ENCODE measurements at places on chromosomes 16 and 17.
A peak's percentile ranks its signal among the peaks of the same experiment; 100 is the strongest.

DNA sequence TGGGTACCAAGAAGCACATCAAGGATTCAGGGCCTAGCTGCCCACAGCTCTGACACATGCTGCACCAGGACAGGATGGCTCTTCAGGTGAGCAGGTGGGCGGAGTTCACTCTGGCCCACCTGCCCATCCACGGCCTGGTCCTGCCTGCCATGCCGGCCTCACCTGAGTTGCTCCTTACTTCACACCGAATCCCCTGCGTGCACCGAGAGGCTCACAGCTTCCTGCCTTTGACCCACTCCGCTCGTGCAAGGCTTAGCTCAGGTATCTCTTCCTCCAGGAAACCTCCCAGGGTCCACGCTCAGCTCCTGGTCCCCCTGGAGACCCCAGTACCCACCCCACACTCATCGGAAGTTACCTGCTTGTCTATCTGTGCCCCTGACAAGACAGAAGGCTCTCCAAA, 21.6 kb upstream of the TNRC6C start:
- DNase-seq = no peak

- DNase-seq = no peak
Observed at GRCh38 chr17:51263006-51263405, 2.7 kb downstream of the UTP18 start.

GRCh38 chr16:74652249-74652648, 14.4 kb downstream of the RFWD3 start:
- DNase-seq = no peak

- DNase-seq = no peak
Observed at GRCh38 chr16:30813821-30814189, 26.8 kb upstream of the ZNF629 start.

GRCh38 chr17:77543801-77544200, 403.0 kb downstream of the SEC14L1 start:
- DNase-seq = no peak

GRCh38 chr16:15701975-15702970, 52.2 kb downstream of the NDE1 start:
- no peak for DNase-seq

- peak; percentile 42 for DNase-seq
Observed at GRCh38 chr17:42798383-42799380, at the start of the genes CNTD1 and COA3. Gene CNTD1, plus strand, starts transcription at chr17:42798861. Its CDS starts 207 bp downstream, at chr17:42799068. Gene COA3, minus strand, starts transcription at chr17:42798704. Its CDS starts 23 bp downstream, at chr17:42798681.

DNA sequence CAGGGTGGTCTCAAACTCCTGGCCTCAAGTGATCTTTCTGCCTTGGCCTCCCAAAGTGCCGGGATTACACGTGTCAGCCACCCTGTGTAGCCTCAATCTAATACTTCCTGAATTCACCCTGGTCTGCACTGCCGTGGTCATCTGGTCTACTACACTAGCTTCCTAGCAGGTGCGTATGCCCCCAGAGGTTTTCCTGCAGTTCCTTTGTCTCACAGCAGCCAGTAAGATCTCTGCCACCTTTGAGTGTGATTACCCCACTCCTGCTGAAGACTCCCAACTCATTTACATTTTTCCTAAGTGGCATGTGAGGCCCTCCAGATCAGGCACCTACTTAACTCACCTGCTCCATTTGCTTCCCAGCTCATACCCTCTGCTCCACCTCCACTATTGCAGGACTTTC, 5.1 kb upstream of the DDX19A start:
- DNase-seq = no peak

DNA sequence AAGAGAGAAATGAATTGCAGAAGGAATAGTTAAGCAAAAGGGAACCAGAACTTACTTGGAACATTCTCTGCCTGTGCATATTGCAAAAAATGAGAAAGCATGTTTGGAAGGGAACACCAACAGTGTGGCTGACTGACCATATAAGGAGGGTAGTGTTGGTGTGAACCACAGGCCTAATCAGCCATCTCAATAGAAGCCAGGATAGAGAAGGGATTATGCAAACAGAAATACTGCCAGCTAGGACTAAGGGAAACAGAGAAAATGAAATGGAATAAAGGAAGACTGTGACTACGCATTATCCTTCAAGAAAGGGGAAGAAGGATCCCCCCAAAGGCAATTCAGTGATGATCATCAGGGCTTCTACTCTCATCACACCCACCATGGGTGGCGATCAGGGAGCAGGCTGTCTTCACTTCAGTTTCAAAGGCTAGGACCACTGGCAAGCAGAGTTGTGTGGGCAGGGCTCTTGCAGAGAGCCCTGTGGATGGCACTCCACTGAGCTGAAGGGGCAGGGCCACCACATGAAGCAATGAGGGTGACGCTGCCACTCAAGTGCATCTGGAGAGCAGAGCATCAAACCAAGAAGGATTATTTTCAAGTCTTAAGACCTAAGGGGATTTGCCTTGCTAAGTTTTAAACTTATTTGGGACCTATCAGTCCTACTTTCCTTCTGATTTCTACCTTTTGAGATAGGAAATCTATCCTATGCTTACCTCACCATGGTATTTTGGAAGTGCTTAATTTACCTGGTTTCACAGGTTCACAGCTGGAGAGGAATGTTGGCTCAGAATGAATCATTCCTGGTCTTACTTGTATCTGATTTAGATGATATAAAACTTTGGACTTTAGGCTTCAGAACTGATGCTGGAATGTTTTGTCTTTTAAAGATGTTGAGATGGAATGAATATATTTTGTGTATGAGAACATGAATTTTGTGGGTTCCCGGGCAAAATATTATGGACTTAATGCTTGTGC, 140.5 kb downstream of the SSH2 start:
- no peak for DNase-seq

- DNase-seq = no peak
Observed at GRCh38 chr16:53769787-53770186, 65.8 kb downstream of the FTO start.

DNA sequence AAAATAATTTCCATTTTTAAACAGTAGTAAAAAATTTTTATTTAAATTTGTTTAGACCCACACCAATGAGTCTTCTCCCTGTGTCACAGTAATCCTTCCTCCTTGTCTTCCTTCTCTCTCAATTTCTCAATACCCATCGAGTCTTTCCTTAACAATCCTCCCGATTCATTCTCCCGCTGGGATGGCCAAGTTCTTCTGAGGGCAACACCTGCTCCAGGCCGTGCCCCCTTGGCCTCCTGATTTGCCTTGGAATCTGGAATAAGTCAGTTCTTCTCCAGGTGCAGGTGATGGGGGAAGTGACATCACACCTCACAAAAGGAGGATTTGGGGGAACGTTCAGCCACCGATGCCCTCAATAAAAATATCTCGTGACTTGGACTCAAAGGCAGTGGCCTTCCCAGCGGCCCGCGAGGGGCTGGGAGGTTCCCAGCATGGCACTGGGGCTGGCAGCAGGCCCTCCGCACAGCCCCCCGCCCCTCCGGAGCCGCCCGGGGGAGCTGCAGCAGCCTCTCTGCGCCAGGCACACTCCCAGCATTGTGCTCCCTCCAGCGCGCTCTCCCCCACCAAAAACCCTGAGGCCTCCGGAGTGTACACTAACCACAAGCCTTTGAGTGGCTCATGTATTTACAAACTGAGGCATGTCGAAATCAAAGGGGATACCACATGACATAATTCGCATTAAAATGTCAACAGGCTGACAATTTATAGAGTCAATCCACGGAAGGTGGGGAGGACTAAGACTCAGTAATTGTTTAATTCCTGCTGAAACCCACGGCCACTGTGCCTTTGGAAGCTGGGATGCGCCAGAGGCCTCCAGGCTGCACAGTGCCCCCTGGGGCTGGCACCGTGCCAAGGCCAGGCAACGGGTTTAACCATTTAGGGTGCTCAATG, 120.5 kb downstream of the ZFHX3 start:
- DNase-seq = peak; percentile 31

DNA sequence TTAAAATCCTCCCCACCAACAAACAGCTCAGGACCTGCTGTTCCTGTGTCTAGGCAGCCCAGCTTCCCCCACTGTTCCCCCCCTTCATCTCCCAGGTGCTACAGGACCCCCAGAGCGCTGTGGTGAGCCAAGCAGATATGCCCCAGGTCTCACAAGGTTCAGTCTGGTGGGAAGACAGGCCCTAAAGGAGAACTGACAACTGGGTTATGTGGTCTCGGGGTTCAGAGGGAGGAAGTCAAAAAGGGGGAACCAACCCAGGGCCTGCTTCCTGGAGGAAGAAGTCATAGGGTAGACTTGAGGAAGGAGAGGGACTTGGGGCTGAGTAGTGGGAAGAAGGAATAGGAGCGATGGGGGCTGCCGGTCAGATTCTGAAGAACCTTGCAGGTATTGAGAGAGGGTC, 2.6 kb downstream of the RIPOR1 start:
- DNase-seq = no peak

DNA sequence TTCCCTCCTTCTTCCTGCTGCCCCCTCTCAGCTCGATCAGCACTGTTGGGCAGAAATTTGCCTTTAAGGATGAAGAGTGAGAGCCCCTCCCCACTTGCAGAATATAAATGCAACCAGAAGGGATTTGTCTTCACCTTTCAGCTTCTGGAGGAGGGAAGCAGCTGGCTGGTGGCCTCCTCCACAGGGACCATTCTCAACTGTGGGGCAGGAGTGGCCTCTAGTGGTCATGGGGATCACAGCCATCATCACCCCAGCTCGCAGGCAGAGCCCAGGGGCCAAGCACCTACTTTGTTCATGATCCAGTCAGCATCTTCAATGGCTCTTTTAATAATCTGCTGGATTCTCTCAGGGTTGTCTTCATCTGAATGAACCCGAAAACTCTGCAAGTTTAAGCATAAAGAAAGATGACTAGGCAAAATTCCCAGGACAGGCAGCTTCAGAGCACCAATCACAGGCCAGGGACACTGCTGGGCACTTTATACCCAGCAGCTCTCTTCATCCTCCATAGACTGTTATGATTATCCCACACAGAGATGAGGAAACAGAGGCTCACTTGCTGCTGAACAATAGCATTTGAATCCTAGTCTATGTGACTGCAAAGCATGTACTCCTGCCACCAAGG, 13.1 kb downstream of the LYRM9 start:
- no peak for DNase-seq

DNA sequence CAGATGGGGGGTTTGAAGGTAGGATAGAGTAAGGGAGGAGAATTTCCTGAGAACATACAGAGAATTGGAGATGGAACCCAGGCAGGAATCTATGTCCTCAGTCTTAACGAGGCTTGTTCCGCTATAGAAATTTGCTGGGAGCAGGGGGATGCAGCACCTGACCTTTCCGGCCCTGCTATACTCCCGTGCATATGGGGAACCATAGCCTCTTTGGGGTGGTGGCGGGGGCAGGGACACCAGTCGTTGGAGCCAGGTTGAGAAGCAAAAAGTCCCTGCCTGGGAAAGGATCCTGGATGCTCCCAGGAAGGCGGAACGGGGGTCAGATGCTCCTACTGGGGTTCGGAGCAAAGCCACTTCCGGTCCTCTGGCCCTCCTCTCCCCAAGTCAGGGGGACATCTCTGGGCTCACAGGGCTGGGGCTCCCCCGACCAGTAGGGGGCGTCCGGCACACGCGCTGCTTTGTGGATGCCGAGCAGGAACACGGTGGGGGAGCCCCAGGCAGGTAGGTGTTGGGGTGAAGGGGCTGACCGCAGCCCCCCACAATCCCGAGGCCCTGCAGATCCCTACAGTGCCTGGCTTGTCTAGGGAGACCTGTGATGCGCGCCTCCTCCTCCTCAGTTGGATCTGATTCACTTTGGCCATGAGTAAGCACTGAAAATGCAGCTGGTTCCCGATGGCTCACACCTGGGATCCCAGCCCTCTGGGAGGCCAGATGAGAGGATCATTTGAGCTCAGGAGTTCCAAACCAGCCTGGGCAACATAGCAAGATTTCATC, 15.5 kb upstream of the TFAP4 start:
- DNase-seq = no peak

- DNase-seq = no peak
Observed at GRCh38 chr17:51398128-51398525, 137.8 kb downstream of the UTP18 start.

GRCh38 chr16:79668502-79668901, 68.0 kb upstream of the MAF start:
- no peak for DNase-seq

GRCh38 chr17:43745541-43745940, 13.1 kb downstream of the SOST start:
- DNase-seq = no peak

DNA sequence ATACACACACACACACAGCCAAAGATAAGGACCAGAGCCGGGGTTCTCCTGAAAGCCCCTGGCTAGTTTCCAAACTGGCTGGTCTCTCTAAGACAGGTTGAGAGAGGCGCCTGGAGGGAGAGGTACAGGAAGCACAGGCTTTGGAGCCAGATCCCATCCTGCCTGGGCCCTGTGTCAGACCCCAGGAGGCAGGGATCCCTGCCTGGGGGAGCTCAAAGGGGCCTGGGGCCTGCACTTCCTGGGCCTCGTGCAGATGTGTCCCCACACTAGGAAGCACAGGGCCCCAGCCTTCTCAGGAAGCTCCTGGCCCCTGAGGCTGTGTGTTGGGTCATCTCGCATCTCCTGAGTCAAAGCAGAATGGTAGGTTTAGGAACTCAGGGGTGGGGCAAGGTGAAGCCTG, 16.0 kb downstream of the SLC5A10 start:
- no peak for DNase-seq

DNA sequence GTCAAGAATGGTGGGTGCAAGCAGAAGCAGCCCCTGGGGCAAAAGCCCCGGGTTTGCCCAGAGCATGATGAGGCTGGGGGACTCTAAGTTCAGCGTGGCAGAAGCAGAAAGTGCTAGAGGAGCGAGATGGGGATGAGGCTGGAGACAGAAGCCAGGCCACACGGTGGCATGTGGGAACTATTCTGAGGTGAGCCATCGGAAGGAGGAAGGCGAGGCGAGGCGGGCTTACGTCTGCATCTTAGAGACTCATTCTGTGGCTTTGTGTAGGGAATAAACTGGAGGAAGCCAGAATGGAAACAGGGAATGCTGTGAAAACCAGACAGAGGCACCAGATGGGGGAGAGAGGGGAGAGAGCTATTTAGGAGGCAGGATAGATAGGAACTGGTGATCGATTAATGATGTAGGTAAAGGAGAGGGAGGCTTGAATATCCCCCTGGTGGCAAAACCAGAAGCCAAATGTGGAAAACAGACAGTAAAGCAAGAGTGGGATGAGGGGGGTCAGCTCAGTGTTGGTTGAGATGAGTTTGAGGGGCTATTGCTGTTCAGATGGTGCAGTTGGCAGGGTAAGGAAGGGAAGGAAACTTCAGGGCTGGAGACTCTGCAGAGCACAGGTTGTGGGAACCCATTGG, 3.1 kb upstream of the TNFSF13 start:
- DNase-seq = no peak

DNA sequence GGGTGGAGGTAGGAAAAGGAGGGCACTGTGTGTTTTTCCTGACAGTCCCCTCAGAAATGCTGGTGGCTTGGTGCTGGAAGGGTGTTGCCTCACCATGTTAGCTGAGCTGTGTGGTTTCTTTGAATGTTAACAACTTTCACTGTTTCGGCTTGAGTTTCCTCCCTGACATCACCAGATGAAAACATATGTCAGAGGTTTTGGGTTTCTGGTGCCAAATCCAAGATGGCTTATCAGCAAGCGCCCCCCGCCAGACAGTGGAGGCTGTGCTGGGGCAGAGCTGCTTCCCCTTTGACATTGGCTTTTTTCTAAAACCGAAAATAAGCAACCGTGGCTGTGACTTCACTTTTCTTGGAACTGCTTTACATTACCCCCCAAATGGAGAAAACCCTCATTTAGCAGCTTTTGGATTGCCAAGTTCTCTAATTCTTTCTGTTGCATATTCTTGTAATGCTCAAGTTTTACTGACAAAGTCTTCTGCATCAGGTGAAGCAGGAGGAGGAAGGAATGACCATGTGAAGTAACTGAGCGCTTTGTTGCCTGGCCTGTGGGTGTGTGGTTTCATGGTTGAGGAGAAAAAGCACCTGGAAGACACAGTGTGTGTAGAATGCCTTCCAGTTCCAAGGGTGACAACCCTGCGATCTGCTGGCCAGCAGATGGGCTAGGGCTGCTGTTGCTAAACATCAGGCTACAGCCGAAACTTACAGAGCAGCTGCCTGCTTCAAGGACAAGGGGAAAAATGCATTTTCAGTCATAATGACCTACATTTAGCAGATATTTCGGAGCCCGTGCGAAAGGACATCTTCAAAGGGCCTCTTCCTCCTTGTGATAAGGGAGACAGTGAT, 9.7 kb downstream of the RMI2 start:
- DNase-seq = no peak

Data from BJ (cell line).